ENCODE measurements at places on chromosomes 11 and 22.

DNA sequence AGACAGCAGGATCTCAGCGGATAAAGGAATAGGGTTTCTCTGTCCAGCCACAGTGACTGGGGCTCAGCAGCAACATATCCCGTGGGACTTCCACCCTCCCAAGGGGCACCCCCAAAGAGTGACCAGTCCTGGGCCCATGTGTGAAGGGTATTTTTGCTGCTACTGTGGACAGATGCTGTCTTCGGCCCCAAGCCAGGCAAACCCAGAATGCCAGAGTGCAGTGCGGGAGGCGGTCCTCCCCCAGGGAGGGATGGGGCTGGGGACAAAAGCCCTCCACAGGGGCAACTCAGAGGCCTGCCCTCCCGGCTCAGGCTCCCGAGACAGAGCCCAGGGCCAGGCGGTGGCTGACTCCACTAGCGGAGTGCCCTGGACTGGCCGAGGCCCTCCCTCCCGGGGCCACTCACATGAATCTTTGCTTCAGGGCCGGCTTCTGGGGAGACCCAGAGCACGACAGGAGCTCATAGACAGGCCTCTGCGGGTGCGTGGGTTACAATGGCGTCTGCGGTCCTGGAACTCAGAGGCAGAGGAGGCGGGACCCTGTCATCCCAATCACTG lies 34.7 kb upstream of the WNT7B start:
- no peak for DNase-seq

DNA sequence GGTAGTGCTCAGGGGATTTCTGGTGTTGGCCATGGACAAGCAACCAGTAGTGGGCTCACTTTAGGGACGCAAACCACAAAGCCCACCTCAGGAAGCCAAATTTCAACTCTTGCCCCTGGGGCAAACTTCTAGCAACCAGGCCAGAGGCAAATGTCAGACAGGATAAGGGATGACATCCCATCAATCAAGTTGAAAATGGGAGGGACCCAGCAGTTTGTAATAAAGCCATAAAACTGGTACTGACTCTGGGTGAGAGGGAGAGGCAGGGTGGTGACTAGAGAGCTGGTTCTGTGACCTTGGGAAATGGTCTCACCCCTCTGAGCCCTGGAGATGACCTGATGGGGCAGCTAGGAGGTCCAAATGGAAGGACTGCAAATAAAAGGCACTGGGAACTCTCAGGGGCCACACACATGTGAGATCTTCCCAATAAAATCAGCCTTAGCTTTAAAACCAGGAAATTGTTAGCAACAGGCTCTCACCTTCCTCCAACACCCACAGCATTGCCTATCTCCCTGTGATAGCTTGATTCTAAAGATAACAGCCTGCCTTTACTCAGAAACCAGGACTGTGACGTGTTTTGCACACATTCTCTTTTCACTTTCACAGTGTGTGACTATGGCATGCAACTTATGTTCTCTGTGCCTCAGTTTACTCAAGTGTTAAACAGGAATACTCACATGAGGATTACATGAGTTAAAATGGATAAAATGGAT lies 6.4 kb upstream of the TBC1D10A start:
- no peak for DNase-seq

GRCh38 chr22:35615156-35615555 lies 2.0 kb downstream of the MB start:
- no peak for DNase-seq

- DNase-seq, result peak; percentile 32
Observed at GRCh38 chr11:2531277-2531986, 86.6 kb downstream of the KCNQ1 start.

GRCh38 chr11:66889960-66890359 lies 33.1 kb downstream of the LRFN4 start:
- no peak for DNase-seq

- no peak for DNase-seq
Observed at GRCh38 chr11:65558930-65559509, 861 bp upstream of the LTBP3 start.

GRCh38 chr11:58024601-58025091 lies 965 bp downstream of the OR9Q1 start:
- DNase-seq, result no peak

GRCh38 chr22:35552196-35552842 lies 11.7 kb downstream of the RASD2 start:
- peak; percentile 57 for DNase-seq

DNA sequence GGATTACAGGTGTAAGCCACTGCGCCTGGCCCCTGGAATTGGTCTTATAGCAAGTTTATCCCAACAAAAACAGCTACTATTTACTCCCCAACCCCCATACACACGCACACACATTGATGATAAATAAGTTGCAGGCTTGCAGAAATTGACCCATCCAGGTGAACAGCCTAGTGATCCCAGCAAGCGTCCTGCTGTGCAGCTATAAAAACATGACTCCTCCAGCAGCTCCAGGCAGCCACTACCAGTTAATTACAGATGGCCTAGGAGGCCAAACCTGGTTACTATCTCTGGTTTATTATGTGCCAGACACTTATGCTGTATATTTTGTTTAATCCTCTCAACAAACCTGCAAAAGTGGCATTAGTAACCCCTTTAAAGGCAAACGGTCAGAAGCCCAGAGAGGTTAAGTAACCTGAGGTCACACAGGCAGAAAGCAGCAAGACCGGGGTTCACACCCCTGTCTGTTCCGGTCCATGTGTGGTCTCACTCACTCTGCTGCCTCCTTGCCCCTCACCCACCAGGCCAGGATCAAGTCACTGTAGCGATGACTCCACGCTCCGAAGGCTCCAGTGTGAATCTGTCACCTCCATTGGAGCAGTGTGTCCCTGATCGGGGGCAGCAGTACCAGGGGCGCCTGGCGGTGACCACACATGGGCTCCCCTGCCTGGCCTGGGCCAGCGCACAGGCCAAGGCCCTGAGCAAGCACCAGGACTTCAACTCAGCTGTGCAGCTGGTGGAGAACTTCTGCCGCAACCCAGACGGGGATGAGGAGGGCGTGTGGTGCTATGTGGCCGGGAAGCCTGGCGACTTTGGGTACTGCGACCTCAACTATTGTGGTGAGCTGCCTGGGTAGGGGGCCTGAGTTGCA lies 6.6 kb downstream of the F2 start:
- no peak for DNase-seq

DNA sequence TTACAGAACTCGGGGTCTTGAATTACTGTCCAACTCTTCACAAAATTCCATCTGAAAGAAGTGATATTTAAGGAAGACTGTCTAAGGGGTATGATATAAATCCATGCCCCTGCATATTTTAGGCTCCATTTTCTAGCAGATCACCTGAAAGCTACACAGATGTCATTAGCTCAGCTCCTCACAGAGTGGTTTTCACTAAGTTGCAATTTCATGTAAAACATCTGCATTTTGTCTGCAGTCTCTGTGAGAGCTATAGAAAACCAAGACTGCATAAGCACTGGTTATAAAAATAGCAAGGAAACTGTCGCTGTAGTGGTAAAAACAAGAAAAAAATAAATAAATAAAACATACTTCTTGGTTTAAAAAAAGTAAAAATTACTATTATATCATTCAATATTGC lies 103.4 kb downstream of the RPL27A start:
- DNase-seq, result no peak

DNA sequence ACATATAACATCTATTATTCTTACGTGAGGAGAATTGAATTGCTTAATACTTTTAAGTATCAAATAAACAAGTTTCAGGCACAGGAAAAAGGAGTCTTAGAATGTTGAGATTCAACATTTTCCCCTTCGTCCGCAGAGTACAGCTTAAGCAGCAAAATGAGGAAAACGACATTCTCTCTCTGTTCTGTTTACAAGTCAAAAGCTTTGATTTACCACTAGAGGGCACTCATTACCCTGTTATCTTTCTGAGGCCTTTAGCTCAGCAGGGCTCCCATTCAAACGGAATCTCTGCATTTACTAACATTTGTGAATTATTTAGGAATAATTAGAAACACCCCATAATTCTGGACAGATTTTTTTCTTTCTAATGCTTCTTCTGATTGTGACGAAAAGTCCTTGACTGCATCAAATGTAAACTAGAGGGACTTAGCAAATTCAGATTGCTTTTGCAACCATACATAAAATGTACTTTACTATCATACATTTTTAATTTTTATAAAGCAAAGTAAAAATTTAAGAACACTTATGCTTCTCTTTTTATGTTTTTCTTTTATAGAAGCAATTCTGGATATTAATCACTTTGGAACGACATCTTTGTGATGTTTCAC lies 75.0 kb downstream of the JRKL start:
- DNase-seq, result no peak

DNA sequence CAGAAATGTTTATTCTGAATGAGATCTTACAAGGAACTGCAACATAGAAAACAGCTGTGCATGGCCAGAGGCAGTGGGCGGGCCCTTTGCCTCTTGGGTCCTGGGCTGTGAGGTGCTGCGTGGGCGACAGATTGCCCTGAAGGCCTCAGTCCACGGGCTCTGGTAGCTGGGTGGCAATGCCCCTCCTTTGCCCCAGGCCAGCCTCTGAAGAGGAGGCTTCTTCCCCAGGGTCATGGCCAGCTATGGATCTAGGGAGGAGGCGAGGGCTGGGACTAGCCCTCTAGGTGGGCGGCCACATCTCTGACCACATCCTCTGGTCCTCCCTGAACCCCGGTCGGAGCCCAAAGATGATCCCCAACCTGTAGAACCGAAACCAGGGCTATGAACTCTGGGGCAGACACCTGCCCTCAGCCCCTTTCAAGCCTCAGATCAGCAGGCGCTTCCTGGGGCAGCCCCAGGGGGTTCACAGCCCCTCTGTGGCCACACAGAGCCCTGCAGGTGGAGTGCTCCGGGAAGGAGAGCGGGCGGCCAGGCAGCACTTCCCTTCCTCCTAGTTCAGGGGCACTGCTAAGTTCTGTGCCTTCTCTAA lies 6.6 kb upstream of the CDC42BPG start:
- no peak for DNase-seq
